ENCODE measurements at places on chromosomes 6 and 20. TPM values are rescaled to one million over a fixed set of nuclear protein-coding genes. Genes with fewer than 3 reads are reported as not detected.

MDC1 gene
- total RNA-seq, result 67.6 TPM

CRISP2 gene
- total RNA-seq, result not detected

UNC5CL gene
- 3.7 TPM for total RNA-seq

RCAN2 gene
- total RNA-seq, result 23.3 TPM

SNAP25 gene
- total RNA-seq, result 8.2 TPM

TSBP1 gene
- not detected for total RNA-seq

PAK5 gene
- 12.2 TPM for total RNA-seq

DNA sequence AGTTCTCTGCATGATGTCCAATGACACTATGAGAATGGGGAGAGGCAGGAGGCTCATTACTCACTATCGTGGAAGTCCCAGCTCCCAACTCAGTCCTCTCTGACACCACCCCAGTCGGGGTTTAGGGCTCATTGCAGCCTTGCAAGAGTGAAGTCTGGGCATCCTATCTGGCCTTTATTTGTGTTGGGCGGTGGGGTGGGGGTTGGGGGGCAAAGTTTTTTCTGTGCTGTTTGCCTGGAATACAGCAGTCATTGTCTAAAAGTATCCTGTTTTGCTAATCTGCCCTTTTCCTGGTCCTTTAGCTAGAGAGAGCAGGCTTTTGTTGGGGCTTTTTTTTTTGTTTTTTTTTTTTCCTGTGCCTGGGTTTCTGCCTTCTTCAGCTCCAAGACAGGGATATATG is 174.2 kb downstream of the MYLK4 start:
- peaks cover 2% of the 10 kb centered on the region for H3K36me3 ChIP-seq
- no peak overlapping the region for H3K4me3 ChIP-seq
- H3K4me1 ChIP-seq, result peaks cover 13% of the 10 kb centered on the region
- no peak for DNase-seq

DNA sequence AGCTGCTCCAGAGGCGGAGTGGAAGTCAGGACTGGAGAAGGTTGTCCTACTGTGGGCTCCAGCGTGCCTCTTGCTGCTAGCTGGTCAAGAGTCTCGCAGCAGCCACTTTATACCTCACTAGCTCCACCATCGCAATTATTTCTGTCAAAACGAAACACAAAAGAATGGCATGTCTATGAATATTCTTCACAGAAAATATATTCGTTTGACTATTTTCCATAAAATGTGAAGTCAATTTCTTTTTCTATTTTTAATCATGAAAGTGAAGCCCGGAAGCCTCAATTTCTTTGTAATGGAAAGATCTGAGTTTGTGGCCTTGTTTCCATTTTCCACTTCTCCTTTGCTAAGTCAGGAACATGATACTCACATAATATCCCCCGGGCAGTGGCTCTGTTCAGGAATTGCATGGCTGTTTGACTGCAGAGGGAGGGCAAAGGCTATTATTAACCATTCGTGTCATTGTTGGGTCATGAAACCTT is 51.7 kb downstream of the DTD1 start:
- H3K36me3 ChIP-seq, result no peaks in the 10 kb centered on the region
- H3K27me3 ChIP-seq, result no peaks in the 10 kb centered on the region
- H3K27ac ChIP-seq, result no peak overlapping the region
- no peak overlapping the region for H3K4me3 ChIP-seq

GRCh38 chr6:136923116-136923953 is 1.2 kb downstream of the SLC35D3 start:
- DNase-seq, result no peak
- peaks cover 1% of the 10 kb centered on the region for H3K36me3 ChIP-seq
- no peak overlapping the region for H3K27ac ChIP-seq
- peaks cover 73% of the 10 kb centered on the region for H3K27me3 ChIP-seq
- H3K4me3 ChIP-seq, result peak overlapping the region; percentile 61

GRCh38 chr6:108947114-108947854 is 99.1 kb downstream of the ARMC2 start:
- peaks cover 19% of the 10 kb centered on the region for H3K4me1 ChIP-seq
- H3K27me3 ChIP-seq, result peaks cover 15% of the 10 kb centered on the region
- no peak for DNase-seq
- H3K36me3 ChIP-seq, result no peaks in the 10 kb centered on the region
- H3K4me3 ChIP-seq, result no peak overlapping the region

GRCh38 chr6:13012296-13012695 is 295.7 kb downstream of the PHACTR1 start:
- peak overlapping the region; percentile 80 for H3K4me3 ChIP-seq
- H3K36me3 ChIP-seq, result no peaks in the 10 kb centered on the region
- H3K27me3 ChIP-seq, result peaks cover 59% of the 10 kb centered on the region
- H3K4me1 ChIP-seq, result peaks cover 33% of the 10 kb centered on the region
- H3K27ac ChIP-seq, result peak overlapping the region; percentile 38

GRCh38 chr6:137677709-137678108 is 183.5 kb upstream of the OLIG3 start:
- DNase-seq, result no peak
- H3K27me3 ChIP-seq, result no peaks in the 10 kb centered on the region
- H3K36me3 ChIP-seq, result no peaks in the 10 kb centered on the region
- no peaks in the 10 kb centered on the region for H3K4me1 ChIP-seq

DNA sequence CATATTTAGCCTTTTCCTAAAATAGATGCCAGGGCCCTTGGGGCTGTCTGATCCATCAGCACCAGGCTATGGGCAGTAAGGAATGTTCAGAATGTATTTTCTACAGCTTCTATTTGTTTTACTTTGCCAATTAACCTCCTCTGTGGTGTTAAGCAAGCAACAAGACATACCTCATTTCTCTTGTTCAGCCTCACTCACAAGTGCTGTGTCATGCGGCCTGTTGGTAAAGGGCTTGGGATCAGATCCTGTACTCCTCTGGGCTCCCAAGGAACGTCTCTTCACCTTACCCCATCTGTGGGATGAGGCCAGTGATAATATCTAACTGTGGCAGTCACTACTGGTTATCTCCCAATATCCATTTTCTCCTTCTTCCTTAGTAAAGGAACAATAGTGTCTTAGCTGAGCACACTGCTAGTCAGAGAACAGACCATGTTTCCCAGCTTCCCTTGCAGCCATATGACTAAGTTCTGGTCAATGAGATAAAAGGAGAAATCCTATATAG is 7.0 kb upstream of the DSTN start:
- H3K27me3 ChIP-seq, result no peaks in the 10 kb centered on the region
- DNase-seq, result no peak
- H3K27ac ChIP-seq, result peak overlapping the region; percentile 96
- no peaks in the 10 kb centered on the region for H3K36me3 ChIP-seq

GRCh38 chr6:53768636-53769035 is 26.2 kb upstream of the LRRC1 start:
- no peak for DNase-seq
- H3K36me3 ChIP-seq, result peaks cover 3% of the 10 kb centered on the region

DNA sequence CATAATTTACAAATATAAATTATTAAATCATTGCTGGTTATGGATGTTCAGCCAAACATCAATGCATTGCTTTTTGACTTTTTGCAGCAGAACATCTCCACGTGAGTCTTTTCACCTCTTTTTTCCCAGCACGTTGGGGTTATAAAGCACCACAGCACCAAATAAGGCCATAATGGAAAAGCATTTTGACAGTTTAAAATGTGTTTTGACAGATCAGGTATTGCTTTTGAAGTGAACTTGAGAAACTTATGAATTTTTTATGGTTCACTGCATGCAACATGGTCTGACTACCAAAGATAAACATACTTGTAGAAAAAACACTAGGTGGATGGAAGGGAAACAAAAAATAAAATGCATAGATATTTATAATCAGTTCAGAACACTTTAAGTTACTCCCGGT is 622.4 kb downstream of the HTR1B start:
- no peak for DNase-seq
- no peaks in the 10 kb centered on the region for H3K4me1 ChIP-seq
- no peak overlapping the region for H3K4me3 ChIP-seq

DNA sequence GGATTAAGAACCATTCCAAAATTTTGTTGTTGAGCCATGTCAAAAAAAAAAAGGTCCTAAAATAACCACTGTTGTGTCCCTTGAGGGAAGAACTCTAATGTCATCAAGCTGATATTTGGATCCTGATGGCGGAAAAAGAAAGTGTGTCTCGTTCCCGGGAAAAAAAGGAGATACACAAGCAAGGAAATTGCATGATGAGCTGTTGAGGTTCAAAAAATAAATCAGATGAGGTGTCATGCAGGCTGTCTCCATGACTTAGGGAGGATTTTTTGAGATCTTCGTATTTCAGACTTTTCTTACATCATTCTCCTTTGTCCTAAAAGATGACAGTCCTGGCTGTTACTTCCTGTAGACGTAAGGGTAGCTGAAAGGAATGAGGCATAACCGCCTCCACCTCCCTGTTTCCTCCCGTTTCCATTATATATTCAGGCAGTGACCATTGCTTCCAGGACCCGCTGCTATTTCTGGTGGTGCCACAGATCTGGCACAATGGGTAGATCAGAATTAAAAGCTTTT is 117.3 kb upstream of the TNFAIP3 start:
- H3K27ac ChIP-seq, result no peak overlapping the region
- no peak overlapping the region for H3K4me3 ChIP-seq
- peaks cover 9% of the 10 kb centered on the region for H3K27me3 ChIP-seq
- no peaks in the 10 kb centered on the region for H3K4me1 ChIP-seq

DNA sequence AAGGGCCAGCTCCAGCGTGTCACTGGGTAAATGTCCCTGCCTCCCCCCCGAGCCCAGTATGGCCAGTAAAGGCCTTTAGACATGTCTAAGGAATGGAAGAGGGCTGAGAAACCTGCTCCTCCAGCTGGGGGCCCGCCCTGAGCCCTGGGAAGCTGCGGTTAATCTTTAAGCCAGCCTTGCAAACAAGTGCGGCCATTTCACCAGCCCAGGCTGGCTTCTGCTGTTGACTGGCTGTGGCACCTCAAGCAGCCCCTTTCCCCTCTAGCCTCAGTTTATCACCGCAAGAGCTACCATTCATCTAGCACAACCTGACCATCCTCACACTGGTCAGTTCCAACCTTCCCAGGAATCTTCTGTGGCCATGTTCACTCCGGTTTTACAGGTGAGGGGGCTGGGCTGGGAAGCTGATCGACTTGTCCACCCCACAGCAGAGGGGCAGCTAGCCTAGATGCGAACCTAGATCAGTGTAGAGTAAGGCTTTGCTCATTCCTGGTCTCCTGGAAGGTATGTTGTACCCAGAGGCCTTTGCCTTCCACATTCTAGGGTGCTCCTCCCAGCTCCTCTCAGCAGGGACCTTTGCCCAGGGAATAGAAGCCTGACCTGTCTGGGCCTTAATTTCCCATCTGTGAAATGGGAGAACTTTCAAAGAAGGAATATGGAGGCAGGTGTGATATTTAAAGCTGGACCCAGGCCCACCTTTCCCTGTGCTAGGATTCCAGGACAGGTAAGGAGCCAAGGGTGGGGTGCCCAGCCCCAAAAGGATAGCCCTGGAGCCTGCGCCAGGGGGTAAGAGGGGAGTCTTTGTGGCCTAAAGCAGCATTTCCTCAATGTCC is 1.2 kb upstream of the SRC start:
- peak overlapping the region; percentile 77 for H3K4me3 ChIP-seq
- H3K36me3 ChIP-seq, result peaks cover 6% of the 10 kb centered on the region
- H3K4me1 ChIP-seq, result peaks cover 42% of the 10 kb centered on the region
- H3K27me3 ChIP-seq, result no peaks in the 10 kb centered on the region
- peak overlapping the region; percentile 99 for H3K27ac ChIP-seq
- peak; percentile 66 for DNase-seq

DNA sequence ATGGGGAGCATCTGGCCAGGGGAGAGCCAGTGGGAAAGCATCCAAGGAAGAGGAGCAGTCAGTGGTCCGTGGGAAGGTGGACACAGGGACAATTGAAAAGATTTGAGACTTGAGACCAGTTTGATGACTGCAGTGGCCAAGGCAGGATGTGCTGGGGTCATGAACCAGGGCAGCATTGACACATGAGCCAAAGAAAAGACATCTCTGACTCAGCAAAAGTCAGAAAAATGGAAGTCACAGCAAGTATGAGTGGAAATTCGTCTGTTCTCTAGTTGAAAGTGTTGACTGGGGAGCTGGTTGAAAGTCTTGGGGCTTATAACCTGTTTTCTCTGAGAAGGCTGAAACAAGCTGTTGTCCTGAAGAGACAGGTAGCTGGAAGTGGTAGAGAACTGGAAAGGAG is 31.3 kb downstream of the RAB22A start:
- peaks cover 14% of the 10 kb centered on the region for H3K36me3 ChIP-seq
- H3K27me3 ChIP-seq, result no peaks in the 10 kb centered on the region
- no peak for DNase-seq
- no peaks in the 10 kb centered on the region for H3K4me1 ChIP-seq
- H3K4me3 ChIP-seq, result no peak overlapping the region

DNA sequence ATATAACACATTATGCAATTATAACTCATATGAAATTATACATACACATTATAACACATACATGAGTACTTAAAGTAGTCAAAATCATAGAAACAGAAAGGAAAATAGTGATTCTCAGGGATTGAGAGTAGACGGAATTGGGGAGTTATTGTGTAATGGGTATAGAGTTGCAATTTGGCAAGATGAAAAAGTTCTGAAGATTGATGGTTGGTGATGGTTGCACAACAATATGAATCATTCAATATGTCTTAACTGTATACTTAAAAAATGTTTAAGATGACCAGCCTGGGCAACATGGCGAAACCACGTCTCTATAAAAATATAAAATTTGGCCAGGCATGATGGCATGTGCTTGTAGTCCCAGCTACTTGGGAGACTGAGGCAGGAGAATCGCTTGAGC is 372.7 kb downstream of the CDKAL1 start:
- no peaks in the 10 kb centered on the region for H3K4me1 ChIP-seq
- H3K36me3 ChIP-seq, result peaks cover 11% of the 10 kb centered on the region
- no peak for DNase-seq
- H3K27me3 ChIP-seq, result no peaks in the 10 kb centered on the region
- no peak overlapping the region for H3K4me3 ChIP-seq
- no peak overlapping the region for H3K27ac ChIP-seq

GRCh38 chr20:40317156-40317790 is 371.8 kb downstream of the MAFB start:
- peaks cover 6% of the 10 kb centered on the region for H3K27me3 ChIP-seq
- peaks cover 2% of the 10 kb centered on the region for H3K4me1 ChIP-seq
- no peak overlapping the region for H3K4me3 ChIP-seq
- no peak for DNase-seq

DNA sequence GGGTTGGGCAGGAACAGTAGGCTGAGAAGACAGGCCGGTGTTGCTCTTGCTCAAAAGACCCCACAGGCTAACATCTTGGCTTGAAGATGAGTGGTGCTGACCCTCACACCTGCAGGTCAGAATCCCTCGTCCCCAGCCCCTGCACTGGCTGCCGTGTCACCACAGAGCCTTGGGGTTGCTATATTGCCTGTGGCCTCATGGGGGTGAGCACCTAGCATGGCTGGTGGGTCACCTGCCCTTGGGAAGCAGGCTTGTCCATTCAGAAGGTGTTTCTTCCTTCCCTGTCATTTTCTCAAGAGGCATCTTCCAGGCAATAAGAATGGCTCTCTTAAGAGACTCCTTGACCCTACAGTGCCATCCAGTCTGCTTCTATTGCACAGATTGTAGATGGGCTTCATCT is 7.7 kb downstream of the SLC22A16 start:
- no peak overlapping the region for H3K27ac ChIP-seq
- H3K4me3 ChIP-seq, result no peak overlapping the region
- DNase-seq, result no peak
- no peaks in the 10 kb centered on the region for H3K27me3 ChIP-seq
- no peaks in the 10 kb centered on the region for H3K4me1 ChIP-seq

DNA sequence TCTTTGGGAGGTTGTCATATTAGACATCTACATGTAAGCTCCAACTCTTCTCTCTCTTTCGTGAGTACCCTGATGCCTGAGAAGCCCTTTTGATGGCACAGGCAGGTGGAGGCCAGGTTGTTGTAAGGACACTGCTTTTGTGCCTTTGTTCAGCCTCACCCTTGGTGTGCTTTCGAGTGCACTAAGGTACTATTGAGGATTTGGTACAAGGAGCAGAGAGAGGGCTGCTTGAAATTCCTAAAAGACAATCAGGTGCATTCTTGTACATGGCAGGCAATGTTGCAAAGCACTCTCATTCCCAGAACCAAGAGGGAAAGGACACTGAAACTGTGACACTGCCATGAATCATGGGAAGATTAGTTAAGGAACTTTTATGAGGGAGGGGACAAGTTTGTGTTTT is 19.1 kb downstream of the BMP2 start:
- H3K4me1 ChIP-seq, result peaks cover 6% of the 10 kb centered on the region
- H3K27ac ChIP-seq, result no peak overlapping the region
- no peak overlapping the region for H3K4me3 ChIP-seq
- H3K36me3 ChIP-seq, result peaks cover 3% of the 10 kb centered on the region
- DNase-seq, result no peak
